ENCODE measurements at places on chromosomes 12 and 14.

- DNase-seq, result no peak
Measured at GRCh38 chr12:12661086-12661856, 34.7 kb downstream of the GPR19 start.

GRCh38 chr14:78162202-78162601 lies 8.0 kb upstream of the NRXN3 start:
- DNase-seq, result no peak

GRCh38 chr14:68695326-68695768 lies 97.5 kb downstream of the ZFP36L1 start:
- no peak for DNase-seq

DNA sequence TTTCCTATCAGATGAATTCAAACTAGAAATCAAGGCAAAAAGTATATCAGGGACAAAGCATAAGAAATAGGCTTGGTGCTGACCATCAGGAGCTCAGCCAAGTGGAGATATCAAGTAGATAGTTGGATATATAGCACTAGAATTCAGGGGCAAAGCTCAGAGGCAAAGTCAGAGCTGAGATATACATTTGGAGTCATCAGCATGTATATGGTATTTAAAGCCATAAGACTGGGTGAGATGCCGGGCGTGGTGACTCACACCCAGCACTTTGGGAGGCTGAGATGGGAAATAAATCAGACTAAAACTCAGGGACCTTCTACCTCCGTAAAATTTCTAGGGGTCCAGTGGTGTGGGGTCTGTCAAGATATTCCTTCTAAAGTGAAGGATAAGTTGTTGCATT lies 38.9 kb upstream of the LIMA1 start:
- DNase-seq, result no peak

DNA sequence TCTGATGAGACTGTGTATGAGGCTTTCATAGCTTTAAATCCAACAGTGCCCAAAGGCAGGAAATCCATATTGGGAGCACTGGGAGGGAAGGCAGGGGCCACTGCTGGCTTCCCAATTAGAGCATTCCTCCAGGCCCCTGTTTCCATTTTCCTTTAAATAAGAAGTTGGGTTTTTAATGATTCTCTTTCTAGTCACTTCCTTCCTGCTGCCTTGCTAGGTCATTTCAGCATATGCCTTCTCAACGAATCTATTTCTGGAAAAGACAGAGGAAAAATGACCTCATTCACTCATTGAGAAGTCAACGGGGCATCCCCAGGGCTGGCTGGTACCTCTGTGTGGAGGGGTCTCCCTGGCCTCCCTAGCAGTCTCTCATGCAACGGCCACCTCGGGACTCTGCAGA lies 43.5 kb downstream of the IGF1 start:
- no peak for DNase-seq

DNA sequence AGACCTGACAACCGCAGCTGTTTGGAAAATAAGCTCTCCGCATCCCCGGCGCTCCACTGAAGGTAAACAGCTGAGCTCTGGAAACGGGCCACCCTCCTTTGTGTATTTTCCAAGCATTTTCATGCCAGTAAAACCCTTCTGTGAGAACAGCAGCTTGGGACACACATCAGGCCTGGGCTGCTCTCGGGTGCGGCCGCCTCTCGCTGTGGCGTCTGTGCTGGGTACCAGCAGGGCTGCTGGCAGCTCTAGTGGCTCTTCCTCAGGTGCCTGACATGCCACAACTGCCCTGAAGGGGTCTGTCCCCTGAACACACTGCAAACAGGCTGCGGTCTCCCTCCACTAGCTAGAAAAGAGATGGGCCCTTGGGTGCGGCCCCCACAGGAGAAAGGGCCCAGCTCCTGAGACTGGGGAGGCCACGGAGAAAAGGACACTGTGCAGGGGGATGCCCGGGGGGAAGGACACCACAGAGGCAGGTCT lies 96.3 kb downstream of the ITPK1 start:
- no peak for DNase-seq

DNA sequence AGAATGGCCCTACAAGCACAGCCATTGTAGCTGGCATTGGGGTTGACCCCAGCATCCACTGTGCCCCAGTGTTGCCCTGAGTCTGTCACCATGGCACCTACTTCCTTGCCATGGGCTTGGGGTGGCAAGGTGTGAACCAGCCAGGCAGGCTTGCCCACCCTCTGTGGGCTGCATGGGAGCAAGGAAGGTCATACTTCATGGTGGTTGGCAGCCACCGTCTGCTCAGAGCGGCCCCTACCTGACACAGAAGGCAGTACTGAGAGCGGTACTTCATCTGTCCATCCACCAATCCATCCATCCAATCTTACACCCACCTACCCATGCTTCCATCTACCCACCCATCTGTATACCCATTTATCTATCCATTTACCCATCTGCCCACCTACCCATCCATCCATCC lies 160.1 kb downstream of the KIF26A start:
- DNase-seq, result no peak

- DNase-seq, result no peak
Measured at GRCh38 chr12:54558311-54558710, 8.9 kb downstream of the PDE1B start.

GRCh38 chr12:104490850-104491249 lies 34.1 kb downstream of the CHST11 start:
- DNase-seq, result no peak

DNA sequence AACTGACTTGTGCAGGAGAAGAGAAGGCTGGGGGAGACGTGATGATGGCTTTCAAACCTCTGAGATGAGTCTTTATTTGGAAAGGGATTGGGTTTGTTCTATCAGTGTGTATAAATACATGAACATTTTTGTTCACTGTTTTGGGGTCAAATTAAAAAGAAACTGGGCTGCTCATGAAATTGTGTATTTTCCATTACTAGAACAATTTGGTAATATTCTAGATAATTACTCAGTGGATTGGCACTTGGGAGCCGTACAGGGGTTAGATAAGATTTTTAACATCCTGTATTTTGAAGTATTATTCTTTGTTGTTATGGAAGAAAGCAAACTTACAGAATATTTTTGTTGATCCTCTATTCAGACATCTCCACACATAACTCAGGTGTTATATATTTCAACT lies 340.6 kb downstream of the PRKD1 start:
- DNase-seq, result no peak

DNA sequence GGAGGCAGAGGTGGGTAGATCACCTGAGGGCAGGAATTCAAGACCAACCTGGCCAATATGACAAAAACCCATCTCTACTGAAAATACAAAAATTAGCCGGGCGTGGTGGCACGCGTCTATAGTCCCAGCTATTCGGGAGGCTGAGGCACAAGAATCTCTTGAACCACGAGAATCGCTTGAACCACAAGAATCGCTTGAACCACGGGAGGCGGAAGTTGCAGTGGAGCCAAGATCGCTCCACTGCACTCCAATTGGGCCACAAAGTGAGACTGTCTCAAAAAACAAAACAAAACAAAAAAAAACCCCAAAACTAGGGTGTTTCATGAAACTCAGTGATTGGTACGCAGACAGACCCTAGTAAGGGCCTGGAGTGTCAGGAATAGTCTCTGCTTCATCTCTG lies 6.4 kb upstream of the ARF6 start:
- DNase-seq, result no peak

GRCh38 chr12:105852496-105852895 lies 286.3 kb downstream of the NUAK1 start:
- DNase-seq, result no peak

DNA sequence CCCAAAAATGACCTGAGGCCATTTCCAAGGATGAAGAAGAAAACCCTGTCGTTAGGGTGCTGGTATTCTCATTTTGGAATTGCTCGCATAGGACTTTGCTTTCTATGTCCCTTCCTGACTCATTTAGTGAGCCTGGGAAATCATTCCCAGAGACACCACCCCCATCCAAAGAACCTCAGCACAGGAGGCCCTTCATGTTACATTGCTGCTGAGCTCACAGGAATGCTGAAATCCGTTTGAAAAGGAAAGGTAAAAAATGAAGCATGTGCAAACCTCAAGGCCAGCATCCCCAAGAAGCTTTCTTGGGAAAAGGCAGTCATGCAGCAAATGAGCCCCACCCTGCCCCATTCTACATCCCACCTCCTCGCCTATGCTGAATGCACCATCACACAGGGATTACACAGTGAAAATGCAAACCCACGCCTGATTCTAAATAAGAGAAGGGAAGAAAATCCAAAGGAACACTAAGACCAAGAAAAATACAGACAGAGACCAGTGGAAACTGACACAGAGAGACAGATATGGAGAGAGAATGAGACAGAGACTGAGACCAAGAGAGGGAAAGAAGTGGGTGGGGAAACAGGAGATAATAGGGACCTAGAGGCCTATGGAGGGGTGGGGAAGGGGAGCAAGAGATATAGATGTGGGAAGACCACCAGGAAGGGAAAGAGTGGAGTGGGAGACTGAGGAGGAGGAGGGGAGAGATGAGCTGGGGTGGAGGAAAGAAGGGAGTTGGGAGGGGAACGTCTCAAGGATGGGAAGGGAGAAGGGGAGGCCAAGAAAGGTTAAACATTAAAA lies 33.5 kb downstream of the NIN start:
- no peak for DNase-seq

GRCh38 chr14:92464156-92464555 lies 49.4 kb upstream of the RIN3 start:
- DNase-seq, result no peak
